ENCODE measurements at places on chromosomes 16 and 17. TPM values are rescaled to one million over a fixed set of nuclear protein-coding genes. Genes with fewer than 3 reads are reported as not detected.

The IGFBP4 gene
- 25.7 TPM for total RNA-seq

The ITGAD gene
- not detected for total RNA-seq

The RGS11 gene
- total RNA-seq = 6.6 TPM

The STH gene
- total RNA-seq = not detected

GRCh38 chr17:79294459-79295071 lies 219.9 kb downstream of the ENGASE start:
- no peaks in the 10 kb centered on the region for H3K36me3 ChIP-seq
- no peak overlapping the region for H3K4me3 ChIP-seq
- no peaks in the 10 kb centered on the region for H3K4me1 ChIP-seq
- H3K27me3 ChIP-seq = peaks cover 71% of the 10 kb centered on the region
- DNase-seq = peak; percentile 88

DNA sequence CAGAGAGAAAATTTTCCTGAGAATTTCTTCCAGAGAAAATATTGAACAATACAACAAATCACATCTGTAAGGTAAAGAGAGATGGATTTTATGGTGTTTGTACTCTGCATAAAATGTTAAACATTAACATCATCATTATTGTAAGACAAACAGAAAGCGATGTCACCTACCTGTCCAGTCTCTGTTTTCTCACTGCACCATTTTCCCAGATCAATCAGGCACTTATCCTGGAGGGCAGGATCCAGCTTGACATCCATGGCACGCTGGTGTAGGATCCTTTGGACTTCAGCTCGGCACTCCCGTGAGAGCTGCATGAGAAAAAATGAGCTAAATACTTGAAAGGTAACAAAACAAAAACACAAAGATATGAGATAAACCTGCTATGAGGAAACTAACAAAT lies 55.9 kb upstream of the CLEC18B start:
- H3K27ac ChIP-seq = peak overlapping the region; percentile 17
- no peaks in the 10 kb centered on the region for H3K27me3 ChIP-seq
- DNase-seq = no peak
- peaks cover 44% of the 10 kb centered on the region for H3K36me3 ChIP-seq

GRCh38 chr16:14110728-14111251 lies 39.7 kb downstream of the MRTFB start:
- no peak for DNase-seq
- peak overlapping the region; percentile 19 for H3K27ac ChIP-seq
- H3K36me3 ChIP-seq = peaks cover 3% of the 10 kb centered on the region
- H3K4me3 ChIP-seq = peak overlapping the region; percentile 21
- peaks cover 31% of the 10 kb centered on the region for H3K4me1 ChIP-seq

DNA sequence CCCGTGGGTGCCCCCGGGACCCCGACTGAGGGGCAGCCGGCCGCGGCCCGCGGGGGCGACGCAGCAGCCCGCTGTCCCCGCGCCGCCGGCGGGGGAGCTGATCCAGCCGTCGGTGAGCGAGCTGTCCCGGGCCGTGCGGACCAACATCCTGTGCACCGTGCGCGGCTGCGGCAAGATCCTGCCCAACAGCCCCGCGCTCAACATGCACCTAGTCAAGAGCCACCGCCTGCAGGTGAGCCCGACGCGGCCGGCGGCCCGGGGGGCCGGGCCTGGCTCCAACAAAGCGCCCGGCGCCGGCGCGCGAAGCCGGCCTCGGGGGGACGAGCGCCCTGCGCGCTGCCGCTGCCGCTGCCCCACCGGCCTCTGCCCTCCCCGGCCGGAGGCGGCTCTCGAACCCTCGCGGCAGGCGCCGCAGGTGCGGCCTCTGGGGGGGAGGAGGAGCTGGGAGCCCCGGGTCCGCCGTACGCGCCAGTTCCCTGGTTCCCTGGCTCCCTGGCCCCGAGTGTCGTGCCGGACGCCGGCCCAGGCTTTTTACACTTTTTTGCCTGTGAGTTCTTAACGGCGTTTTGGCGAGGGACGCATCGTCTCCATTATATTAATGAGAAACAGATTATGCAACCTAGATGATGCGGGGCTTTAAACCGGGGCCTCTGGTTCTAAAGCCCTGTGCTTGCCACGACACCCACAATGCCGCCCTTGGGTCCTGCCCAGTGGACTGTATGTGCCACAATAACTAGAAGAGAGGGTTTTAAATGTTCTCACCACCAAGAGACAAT lies 521 bp downstream of the ATMIN start:
- peaks cover 24% of the 10 kb centered on the region for H3K36me3 ChIP-seq
- no peak for DNase-seq
- peaks cover 16% of the 10 kb centered on the region for H3K4me1 ChIP-seq
- no peaks in the 10 kb centered on the region for H3K27me3 ChIP-seq

DNA sequence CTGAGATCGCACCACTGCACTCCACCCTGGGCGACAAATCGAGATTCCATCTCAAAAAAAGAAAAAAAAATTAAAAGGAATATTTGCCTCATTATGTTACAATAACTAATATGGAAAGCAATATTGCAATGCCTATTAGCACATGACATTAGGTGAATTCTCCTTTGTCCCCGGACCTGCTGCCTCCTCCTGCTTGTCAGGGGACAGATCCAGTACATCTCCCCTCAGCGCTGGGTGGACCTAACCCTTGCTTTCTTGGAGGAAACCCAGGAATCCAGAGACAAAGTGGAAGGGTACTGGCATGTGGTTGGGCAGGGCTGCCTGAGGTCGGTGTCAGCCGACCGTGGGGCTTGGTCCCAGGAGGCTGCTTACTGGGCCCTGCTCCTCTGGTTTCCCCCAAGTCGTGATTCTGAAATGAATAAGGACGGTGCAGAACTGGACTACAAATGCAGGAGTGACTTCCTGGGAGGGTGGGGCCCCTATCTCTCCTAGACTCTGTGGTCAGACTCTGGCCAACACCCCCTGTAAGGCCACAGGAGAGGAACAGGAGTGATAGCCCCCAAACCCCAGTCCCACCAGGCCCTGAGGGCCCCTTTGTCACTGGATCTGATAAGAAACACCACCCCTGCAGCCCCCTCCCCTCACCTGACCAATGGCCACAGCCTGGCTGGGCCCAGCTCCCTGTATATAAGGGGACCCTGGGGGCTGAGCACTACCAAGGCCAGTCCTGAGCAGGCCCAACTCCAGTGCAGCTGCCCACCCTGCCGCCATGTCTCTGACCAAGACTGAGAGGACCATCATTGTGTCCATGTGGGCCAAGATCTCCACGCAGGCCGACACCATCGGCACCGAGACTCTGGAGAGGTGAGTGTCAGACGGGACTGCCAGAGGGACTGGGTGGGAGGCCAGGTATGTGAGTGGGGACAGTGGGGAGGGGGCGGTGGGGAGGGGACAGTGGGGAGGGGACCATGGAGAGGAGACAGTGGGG lies at the start of gene HBZ:
Gene HBZ (plus strand): TSS at position 504 of the 988 bp plus-strand sequence. CDS start 266 bp downstream, at position 770.
- DNase-seq = no peak
- H3K27me3 ChIP-seq = peaks cover 63% of the 10 kb centered on the region
- no peak within 1 kb of the TSS for H3K4me3 ChIP-seq
- H3K27ac ChIP-seq = no peak within 1 kb of the TSS

DNA sequence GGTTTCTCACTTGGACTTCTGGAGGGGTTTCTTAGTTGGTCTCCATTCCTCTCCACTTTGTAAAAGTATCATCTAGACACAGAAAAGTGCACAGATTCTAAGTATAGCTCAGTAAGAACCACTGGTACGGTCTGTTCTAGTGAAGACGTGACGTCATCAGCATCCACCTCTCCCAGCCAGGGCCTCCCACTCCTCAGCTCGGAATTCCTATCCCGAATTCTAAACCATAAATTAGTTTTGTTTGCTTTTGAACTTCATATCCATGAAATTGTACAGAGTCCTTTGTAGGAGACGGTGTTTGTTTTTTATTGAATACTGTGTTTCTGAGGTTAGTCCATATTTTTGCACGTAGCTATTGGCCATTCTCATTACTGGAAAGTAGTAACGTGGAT lies 25.5 kb downstream of the FOXK2 start:
- no peak for DNase-seq
- no peak overlapping the region for H3K4me3 ChIP-seq
- no peaks in the 10 kb centered on the region for H3K27me3 ChIP-seq
- peaks cover 3% of the 10 kb centered on the region for H3K36me3 ChIP-seq
- H3K27ac ChIP-seq = peak overlapping the region; percentile 10

DNA sequence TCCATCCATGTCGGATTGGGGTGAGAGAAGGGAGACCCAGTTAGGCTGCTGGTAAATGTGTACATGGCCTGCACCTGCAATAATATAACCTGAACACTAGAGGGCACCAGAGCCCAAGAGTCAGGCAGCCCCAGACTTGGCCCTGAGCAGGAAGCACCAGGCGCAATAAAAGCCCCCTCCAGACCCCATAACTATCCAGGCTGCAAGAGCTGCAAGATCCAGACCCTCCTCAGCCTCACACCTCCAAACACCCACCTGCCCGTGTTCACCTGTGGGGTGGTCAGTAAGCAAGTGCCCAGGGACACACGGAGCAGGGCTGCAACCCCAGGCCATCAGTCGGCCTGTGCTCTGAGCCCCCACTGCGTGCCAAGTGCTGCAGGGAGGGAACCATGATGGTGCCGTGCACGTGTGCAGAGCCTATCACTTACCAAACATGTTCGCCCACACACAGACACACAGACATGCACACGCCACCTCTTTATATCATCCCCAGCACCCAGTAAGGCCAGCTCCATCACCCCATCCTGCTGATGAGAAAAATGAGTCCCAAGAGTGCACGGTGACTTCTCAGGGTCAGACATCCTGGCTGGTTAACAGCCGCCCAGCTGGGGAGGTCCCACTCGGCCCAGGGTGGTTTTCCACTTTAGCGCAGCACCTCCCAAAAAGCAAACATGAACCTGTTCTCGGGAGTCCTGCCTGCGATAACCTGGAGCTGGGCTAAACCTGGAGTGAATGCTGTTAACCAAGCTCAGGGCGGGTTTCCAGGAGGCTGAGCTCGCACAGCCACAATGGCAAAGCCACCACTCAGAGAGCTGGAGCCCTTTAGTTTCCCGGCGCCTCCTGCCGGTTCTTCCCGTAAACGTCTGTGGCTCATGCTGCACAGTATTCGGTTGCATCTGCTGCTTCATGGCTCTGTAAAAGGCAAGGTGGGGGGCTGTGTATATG lies 439.8 kb downstream of the SOX9 start:
- peak overlapping the region; percentile 80 for H3K27ac ChIP-seq
- H3K4me1 ChIP-seq = peaks cover 36% of the 10 kb centered on the region

- H3K27ac ChIP-seq = no peak overlapping the region
- H3K4me1 ChIP-seq = peaks cover 22% of the 10 kb centered on the region
- H3K36me3 ChIP-seq = peaks cover 25% of the 10 kb centered on the region
- H3K4me3 ChIP-seq = no peak overlapping the region
- H3K27me3 ChIP-seq = no peaks in the 10 kb centered on the region
Observed at GRCh38 chr16:57149391-57149790, 36.4 kb downstream of the PSME3IP1 start.

DNA sequence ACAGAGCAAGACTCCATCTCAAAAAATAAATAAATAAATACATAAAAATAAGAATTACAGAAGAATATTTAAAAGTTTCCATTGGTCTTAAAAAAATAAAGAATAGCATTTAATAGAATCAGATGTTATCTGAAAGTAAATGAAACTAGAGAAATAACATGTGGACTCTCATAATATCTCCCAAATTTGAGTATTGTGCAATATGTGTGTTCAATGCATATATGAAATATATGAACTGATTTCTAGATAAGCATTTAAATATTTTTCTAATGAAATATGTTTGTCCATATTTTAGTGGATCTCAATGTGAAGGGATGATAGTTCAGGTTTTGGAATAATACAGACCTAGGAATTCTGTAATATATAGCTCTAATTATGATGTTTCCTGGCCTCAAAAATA lies 265.9 kb upstream of the PMFBP1 start:
- H3K4me3 ChIP-seq = no peak overlapping the region
- DNase-seq = no peak
- H3K4me1 ChIP-seq = no peaks in the 10 kb centered on the region
- no peak overlapping the region for H3K27ac ChIP-seq
- no peaks in the 10 kb centered on the region for H3K27me3 ChIP-seq
- peaks cover 10% of the 10 kb centered on the region for H3K36me3 ChIP-seq

- H3K4me1 ChIP-seq = peaks cover 7% of the 10 kb centered on the region
- H3K36me3 ChIP-seq = peaks cover 5% of the 10 kb centered on the region
- H3K27me3 ChIP-seq = peaks cover 11% of the 10 kb centered on the region
- H3K4me3 ChIP-seq = no peak overlapping the region
Observed at GRCh38 chr16:87086575-87086974, 230.6 kb downstream of the C16orf95 start.

- H3K27me3 ChIP-seq = peaks cover 10% of the 10 kb centered on the region
- DNase-seq = no peak
- H3K4me1 ChIP-seq = no peaks in the 10 kb centered on the region
- no peak overlapping the region for H3K4me3 ChIP-seq
- H3K36me3 ChIP-seq = no peaks in the 10 kb centered on the region
Observed at GRCh38 chr17:18381953-18382245, 4.3 kb downstream of the EVPLL start.

GRCh38 chr16:57730771-57731730 lies 4.5 kb upstream of the KATNB1 start:
- H3K36me3 ChIP-seq = peaks cover 4% of the 10 kb centered on the region
- H3K4me3 ChIP-seq = no peak overlapping the region
- DNase-seq = no peak
- H3K27me3 ChIP-seq = no peaks in the 10 kb centered on the region
- H3K4me1 ChIP-seq = peaks cover 4% of the 10 kb centered on the region

DNA sequence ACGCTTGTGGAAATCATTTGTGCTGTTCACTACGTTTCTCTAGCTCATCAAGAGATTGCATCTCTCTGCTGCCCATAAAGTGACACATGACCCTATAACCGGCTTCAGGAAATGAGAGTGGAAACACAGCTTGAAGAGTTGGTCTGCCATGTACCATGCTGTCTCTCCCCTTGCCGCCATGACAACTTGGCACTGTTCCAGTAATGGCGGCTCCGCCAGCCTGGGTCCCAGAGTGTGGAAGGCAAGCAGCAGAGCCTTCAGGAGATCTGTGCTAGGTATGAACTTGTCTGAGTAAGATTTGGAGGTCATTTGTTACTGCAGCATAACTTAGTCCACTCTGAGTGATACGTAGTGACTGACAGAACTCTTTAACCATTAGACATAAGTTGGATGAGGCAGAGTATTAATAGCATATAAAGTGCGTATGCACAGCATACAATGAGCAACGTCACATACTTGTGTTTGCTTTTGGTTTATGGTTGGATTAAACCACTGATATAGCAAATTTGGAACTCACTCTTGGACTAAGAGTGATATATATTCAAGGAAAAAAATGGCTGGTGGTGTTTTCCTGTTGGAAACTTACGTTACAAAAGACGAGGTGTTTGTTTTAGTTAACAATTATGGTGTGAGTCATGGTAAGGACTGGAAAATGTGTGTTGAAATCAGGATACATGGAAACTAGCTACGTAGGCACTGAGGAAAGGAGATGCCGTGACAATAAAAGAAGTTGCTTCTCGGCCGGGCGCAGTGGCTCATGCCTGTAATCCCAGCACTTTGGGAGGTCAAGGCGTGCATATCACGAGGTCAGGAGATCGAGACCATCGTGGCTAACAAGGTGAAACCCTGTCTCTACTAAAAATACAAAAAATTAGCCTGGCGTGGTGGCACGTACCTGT lies 24.4 kb upstream of the PMP22 start:
- no peak overlapping the region for H3K4me3 ChIP-seq
- H3K36me3 ChIP-seq = no peaks in the 10 kb centered on the region
- DNase-seq = no peak
- peaks cover 13% of the 10 kb centered on the region for H3K4me1 ChIP-seq
- no peak overlapping the region for H3K27ac ChIP-seq
- peaks cover 13% of the 10 kb centered on the region for H3K27me3 ChIP-seq

All from type B pancreatic cell (in vitro differentiated cells).